Testis (tissue), 5 donors: ENCODE measurements at places on chromosomes 1 and 21.
A peak's percentile ranks its signal among the peaks of the same experiment; 100 is the strongest.

DNA sequence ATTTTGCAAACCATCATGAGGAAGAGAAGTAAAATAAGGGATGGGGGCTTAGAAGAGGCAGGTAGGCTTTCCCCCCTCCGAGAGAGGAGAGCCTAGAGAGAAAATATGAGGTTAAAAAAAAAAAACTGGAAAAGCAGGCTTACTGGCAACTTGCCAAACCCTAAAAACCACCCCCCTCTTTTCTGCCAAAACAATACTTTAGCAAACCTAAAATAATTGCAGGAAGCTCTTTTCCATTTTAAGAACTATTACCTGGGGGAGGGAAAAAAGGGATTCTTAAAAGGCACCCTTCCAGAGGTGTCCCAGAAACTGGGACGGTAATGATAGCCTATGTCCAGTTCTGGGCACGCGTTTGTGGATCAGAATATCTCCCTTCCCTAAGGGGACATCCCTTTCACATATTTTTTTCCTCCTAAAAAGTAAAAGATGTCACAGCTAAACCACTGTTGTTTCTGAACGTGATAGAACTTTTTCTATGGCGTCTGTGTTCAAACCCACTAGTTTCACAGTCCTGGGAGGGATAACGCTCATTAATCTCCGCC is 1.1 kb upstream of the NFIA start:
- no peak for DNase-seq

DNA sequence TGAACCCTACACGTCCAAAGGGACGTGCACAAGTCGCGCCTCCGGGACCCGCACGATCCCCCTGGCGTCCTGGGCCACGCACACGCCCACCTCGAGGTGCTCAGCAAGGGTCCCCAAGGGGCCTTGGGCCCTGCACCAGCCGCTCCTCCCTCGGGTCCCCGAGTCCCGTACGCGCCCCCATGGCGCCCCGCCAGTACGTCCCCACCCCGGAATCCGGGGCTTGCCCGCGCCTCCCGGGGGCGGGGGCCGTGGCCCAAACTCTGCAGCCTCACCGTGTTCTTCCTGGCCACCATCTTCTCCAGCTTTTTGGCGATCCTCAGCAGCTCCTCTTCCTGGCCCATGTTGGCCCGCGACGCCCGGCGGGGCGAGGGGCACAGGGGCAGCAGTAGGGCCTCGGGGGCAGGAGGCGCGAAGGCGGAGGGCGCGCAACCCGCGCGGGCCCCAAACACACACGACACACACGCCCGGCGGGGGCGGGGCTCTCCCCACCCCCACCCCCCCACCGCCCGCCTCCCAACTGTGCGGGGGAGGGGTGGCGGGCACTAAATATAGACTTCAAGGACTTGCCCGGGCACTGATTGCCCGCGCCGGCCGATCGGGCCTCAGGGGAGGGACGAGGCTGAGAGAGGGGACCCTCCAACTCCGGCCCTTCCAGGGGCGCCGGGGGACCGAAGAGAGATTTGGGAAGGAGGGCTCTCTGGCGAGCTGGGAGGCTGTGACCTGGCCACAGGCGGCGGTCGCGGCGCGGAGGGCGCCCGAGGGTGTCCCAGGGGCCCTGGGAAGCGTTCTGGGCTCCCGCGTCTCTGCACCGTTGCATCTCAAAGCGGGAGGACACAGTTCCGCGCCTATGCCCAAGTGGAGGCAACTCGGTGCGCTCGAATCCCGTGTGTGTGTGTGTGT is at the start of gene TCEA3:
TSS of gene TCEA3 (minus strand) at position 456 of the 900 bp plus-strand sequence. CDS start at position 341, 115 bp downstream.
- DNase-seq: peak; percentile 55

- no peak for DNase-seq
These were observed 130.4 kb upstream of the DNAH14 start for GRCh38 chr1:224799083-224799482.

DNA sequence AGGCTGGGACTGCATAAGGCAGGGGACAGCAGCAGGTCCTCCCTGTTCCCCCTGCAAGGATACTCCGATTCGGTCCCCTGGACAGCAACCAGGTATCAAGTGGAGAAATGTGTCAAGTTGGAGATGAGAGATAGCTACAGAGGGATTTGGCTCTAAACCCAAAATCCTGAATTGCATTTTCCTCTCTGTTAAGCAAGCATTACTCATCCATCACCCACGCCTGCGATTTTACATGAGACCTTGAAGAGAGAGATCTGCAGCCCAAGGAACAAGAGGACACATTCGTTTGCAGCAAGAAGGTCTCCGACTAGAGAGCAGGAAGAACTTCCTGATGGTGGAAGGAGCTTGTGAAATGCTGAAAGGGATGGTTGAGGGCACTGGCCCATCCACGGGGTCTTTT is 21.9 kb downstream of the SYT2 start:
- DNase-seq: no peak

DNA sequence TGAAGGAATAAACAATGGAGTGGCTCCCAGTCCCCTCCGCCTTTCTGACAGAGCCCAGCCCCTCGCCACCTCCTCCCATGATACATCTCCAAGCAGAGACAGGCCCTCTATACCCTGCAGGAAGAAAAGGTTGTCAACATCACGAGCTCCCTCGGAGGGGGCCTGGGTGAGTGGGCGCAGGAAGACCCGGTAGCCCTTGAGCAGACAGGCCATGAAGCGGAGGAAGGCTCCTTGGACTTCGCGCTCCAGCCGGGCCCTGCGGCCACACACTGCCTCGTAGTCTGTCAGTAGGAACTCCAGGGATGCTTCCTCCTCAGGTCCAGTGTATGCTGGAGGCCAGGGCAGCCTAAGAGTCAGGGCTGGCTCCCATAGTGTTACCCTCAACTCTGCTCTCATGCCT is 7.0 kb downstream of the DENND4B start:
- DNase-seq: no peak

DNA sequence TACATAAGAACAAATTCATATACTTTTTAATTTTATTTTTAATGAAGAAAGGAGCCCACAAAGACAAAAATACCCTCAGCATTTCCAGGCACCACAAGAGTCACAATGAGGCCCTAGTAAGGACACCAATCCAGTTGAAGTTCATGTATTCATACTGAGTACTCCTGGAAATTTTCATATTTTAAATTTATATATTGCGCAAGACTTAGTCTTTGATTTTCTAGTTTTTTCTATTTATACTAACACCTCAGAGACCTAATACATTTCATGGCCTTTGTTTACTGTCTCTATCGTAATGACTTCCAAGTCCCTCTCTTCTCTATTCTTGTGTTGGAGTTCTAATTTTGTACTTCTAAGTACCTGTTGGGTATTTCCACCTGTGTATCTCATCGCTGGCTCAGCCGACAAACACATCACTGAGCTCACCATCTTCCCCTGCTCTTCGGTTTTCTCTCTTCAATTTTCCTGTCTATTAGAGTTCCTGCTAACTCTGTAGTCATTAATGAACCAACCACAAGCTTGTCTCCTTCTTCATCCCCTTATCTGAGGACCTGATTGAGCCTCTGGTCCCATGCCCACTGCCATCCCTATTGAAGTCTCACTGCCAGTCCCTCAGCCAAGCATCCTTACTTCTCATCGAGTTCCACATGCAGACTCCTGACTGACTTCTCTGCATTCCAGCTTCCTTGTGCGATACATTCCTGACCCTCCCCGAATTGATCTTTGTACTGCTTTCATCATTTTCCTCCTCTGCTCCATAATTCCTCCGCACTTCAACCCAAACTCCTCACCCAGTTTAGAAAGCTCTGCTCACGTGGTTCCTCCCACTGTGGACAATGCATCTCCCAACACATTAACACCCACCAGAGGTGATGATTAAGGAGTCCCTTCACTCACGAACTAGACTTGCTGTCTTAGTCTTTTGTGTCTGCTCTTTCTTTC is 17.3 kb upstream of the IRF2BP2 start:
- no peak for DNase-seq

DNA sequence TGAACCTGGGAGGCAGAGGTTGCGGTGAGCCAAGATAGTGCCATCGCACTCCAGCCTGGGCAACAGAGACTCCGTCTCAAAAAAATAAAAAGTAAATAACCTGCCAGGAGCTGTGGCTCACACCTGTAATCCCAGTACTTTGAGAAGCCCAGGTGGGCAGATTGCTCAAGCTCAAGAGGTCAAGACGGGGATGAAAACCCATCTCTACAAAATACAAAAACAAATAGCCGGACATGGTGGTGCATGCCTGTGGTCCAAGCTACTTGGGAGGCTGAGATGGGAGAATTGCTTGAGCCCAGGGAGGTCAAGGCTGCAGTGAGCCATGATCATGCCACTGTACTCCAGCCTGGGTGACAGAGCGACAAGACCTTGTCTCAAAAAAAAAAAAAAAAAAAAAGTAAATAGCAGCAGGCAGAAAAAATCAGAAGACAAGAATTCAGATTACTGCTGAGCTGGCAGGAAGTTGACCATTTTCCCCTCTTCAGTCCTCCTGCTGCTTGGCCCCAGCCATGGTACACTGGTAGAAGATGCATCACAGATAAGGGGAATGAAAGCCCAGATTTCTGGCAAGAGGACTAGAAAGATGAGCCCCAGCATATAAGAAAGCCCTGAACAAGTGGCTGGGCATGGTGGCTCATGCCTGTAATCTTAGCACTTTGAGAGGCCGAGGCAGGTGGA is 97.6 kb downstream of the TOMM20 start:
- no peak for DNase-seq

- no peak for DNase-seq
These were observed 25.7 kb downstream of the SPOCD1 start for GRCh38 chr1:31790140-31790539.

GRCh38 chr1:243217349-243217748 is 37.7 kb downstream of the CEP170 start:
- no peak for DNase-seq

GRCh38 chr1:158045639-158046038 is 52.2 kb downstream of the KIRREL1 start:
- DNase-seq: peak; percentile 78
